ENCODE measurements at places on chromosomes 3 and 15.

GRCh38 chr15:70006259-70007147 is 91.2 kb downstream of the TLE3 start:
- DNase-seq = no peak

DNA sequence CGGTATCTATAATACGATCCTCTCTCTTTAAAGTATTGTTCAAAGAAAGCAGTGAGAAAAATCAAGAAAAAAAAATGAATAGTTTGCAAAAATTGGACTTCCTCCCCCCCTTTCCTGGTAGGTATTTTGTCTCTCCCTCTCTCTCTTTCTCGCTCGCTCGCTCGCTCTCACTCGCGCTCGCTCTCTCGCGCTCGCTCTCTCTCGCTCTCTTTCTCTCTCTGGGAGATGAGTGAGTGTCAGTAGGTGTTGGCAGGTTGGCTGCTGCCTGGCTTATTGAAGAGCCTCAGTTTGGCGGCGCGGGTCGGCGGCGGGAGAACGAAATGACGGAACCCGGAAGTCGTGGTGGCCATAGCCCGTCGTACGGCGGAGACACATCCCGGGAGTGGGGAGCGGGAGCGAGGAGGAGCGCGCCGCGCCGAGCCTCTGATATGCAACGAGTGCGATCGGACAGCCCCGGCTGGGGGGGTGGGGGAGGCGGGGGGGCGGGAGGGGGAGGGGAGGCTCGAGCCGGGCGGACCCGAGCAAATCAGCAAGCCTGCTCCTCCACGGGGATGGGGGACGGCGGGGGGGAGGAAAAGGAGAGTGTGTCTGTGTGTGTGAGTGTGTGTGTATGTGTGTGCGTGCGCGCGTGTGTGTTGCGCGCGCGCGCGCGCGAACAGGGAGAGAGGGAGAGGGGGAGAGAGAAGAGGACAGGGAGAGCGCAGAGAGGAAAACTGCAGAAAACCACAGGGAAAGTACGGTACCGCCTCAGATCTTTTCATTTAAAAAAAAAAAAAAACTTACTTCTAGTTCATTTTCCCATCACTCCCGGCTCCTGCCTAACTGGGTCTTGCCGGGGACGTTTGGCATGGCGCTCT is at the start of gene MEIS2:
MEIS2 (minus strand) TSS at position 441 of the 857 bp plus-strand sequence. CDS start 1,083 bp downstream, outside the sequence.
- peak; percentile 95 for DNase-seq

DNA sequence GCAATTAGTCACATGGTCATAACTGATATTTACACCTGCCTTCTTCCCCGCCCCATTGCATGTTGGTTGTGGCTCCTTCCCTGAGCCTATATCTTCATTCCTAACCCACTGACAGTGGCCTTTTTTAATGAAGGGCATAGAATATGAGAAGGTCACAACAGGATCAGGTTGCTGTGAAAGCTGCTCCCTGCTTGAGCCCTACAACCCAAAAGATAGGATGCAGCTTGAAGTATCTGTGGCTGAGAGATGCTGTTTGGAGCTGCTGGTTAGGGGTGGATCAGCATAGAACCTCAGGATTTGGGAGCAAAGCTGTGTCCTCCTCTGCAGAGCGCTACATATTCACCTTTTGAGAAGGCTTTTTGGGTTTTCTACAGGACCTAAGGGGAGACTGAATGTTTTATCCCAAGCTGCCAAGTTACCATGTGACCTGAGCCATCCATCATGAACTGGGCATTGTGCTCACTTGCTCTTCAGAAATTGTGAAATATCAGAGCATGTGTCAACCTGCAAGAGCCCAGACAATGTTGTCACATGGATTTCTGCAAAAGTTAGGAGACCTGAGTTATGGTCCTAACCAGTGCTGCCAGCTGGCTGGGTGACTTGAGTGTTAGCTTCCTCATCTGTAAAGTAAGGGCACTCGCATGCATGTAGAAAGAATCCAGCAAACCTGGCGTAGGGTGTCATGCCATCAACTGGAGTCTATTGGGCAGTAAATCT is 49.8 kb upstream of the ARL8B start:
- no peak for DNase-seq

DNA sequence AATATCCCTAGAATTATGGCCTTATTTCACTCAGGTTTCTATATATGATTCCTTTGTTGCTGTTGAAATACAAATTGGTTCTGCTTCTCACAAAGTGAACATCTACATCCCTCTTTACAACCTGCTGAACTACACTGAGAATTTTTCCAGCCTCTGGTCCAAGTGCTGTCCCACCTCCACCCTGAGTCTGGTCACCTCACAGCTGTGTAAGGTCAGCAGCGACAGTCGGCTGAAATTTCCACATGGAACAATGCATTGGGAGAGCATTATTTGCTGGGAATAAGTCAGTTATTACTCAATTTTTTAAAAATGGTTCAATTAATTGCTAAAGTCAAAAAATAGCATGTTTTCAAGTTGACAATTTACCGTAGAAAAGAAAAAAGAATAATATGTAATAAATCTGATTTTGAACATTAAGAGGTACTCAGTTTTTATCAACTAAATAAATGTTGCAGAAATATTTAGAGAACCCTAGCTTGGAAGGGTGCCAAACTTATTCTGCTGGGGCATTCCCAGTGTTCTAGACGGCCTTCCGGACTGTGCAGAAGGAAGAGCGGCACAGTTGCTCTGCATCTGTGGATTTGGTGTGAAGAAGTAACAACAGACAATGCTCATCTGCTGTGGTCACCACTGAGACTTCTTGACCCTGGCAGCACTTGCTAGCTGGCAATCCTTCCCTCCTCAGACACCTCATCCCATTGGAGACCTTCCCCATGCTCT is 1.8 kb downstream of the HCLS1 start:
- no peak for DNase-seq

- no peak for DNase-seq
Observed at GRCh38 chr3:27165321-27165721, 203.9 kb downstream of the NEK10 start.

DNA sequence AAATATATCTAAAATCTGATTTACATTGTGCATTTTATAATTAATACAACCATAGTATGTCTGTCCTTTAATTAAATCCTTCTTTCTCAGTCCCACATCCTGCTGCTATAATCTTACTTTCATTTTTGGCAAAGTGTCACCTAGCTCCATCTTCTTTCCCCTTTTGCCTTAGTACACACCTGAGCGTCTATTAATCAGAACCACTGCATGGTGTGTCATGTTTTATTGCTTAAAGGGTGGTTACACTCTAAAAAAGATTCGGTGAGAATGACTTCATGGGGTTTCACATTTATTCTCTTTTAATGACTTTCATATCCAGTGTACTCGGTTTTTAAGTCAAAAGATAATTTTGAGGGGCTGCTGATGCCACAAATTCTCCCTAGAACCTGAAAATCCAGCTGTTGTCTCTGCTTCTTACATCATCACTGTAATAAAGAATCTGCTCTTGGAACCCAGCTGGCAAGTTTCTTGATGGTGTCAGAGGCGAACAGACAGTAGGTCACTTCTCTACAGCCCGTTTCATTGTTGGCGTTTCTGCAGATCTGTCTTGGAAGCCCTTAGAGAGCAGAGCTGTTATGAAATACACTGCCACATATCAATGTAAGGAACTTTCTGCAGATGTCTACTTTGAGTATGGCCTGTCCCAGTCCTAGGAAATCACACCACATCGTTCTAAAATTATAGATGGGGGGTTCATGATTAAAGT is 99.7 kb downstream of the TIGIT start:
- DNase-seq = no peak

GRCh38 chr3:4471907-4472306 is 4.8 kb upstream of the SUMF1 start:
- no peak for DNase-seq

DNA sequence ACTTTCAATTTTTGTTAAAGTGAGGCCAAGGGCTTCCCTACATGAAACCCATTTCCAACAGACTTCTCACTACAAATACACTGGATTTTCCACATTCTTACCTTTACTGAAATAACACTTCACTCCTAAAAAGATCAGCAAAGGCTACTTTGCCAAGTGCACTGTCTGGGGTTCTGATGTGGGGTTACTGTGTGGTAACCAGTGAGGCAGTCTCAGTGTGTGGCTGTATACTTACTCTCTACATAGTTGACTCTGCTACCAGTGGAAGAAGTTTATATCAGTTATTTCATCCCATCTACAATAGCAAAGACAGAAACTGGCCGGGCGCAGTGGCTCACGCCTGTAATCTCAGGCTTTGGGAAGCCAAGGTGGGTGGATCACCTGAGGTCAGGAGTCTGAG is 5.6 kb downstream of the WDR82 start:
- DNase-seq = no peak

DNA sequence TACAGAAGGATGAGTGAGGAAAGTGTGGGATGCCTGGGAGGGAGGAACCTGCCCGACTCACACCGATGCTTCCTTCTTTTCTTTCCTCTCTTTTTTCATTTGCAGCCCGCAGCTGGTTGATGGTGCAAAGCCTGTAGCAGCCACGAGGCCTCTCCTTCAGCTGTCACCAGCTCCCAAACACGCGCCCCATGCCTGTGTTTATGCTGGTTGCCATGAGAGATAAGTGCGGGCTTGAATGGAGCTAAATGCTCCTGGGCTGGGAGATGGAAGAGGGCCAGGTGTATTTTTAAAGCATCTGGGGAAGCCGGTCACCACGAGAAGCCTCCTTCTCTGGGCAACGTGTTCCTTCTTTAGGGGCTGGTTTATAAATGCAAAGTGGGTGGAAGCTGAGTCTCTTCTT is 9.3 kb downstream of the COLQ start:
- peak; percentile 78 for DNase-seq

DNA sequence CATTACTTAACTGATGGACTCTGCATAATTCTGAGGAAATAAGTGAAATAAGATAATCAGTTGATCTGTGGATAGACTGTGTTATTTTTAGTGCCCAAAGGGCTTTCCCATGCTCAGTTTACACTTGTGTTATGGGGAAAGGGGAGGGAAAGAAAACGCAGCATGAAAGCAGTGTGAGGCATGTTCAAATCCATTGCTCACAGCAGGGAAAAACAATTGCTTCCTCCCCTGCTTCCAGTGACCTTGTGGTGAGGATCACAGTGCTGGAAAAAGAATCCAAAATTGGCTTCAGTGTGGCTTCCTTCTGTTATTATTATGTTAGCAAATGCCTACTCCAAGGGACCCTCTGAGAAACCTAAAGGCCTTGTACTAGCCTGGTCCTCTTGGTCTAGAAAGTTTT is 285.1 kb upstream of the CDIN1 start:
- DNase-seq = no peak

GRCh38 chr3:136473716-136474326 is 223.7 kb downstream of the PCCB start:
- DNase-seq = no peak

DNA sequence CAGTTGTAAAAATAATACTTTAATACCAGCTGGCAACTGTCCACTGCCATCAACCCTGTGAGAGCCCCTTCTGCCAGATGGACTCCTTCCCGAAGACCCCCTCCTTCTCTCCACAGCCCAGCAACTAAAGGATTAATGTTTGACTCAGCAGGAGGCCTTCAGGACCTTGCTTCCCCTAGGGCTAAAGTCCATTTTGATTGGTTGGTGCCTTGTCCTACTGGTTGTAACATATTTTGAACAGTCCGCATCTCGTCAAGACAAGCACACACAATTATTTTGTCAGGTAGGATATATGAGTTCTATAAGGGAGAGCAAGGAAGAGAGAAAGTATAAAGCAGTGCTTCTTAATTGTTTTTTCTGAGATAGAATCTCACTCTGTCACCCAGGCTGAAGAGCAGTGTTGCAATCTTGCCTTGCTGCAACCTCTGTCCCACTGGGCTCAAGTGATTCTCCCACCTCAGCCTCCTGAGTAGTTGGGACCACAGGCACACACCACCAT is 18.6 kb downstream of the ACOX2 start:
- DNase-seq = no peak

GRCh38 chr3:179224584-179224983 is 26.3 kb downstream of the KCNMB3 start:
- DNase-seq = no peak

DNA sequence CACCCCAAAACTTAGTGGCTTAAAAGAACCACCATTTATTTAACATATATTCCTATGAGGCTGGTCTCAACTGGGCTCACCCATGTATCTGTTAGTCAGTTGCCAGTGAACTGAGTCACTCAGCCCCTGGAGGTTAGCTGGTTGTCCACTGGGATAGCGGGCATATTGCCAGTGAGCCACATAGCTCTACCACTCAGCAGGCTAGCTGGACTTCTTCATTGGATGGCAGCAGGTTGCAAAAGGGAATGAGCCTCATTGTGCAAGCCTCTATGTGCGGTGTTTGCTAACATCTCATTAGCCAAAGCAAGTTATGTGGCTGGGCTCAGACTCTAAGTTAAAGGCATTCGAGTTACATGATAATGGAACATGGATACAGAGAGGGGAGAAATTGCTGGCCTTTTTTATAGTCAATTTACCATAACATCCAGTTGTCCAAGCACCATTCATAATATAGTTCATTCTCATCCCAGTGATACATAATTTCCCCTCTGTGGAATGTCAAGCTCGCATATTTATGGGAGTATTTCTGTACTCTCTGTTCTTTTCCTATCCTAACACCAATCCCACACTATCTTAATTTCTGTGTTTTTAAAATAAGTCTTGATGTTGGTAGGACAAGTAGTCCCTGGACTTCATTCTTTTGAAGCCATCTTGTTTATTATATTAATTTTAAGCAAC is 8.7 kb downstream of the BTD start:
- no peak for DNase-seq

DNA sequence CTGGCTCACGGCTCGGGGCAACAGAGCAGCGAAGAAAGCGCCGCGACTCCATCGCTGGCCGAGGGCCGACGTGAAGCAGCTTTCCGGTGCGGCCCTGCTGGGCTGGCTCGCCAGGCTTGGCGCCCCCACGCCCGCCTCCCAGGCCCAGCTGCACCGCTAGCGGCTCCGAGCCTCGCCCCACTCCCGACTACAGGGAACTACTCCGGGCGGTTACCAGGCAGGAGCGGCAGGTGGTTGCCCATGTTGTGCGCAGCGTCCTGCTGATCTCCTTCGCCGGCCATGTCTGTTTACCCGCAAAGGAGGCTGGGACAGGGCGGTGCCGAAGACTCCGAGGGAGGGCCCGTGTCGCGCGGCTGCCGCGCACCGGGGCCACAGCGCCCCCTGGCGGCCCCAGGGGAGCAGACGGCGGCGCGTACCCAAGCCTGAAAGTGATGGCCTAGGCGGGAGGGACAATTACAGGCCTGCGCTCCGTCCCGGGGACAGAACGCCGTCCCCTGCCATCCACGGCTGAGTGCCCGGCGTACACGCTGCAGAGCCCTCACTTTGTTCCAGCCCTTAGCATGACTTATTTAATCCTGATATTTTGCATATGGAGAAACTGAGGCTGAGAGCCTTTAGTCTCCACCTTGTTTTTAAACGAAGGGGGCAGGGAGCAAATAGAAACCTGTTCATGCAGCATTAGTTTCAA is at the start of gene CRBN:
CRBN (minus strand) TSS at position 285 of the 688 bp plus-strand sequence; CDS start at position 281, 4 bp downstream.
- DNase-seq = peak; percentile 87

GRCh38 chr3:125107861-125108567 is 52.2 kb upstream of the HEG1 start:
- DNase-seq = no peak

- no peak for DNase-seq
Observed at GRCh38 chr3:148265841-148266240, 431.9 kb upstream of the AGTR1 start.

Data from left hindlimb (tissue), 1 donor.